ENCODE measurements at places on chromosomes 16 and 17.
A peak's percentile ranks its signal among the peaks of the same experiment; 100 is the strongest.

GRCh38 chr16:22948603-22949368 lies 134.8 kb downstream of the HS3ST2 start:
- DNase-seq: peak; percentile 52

DNA sequence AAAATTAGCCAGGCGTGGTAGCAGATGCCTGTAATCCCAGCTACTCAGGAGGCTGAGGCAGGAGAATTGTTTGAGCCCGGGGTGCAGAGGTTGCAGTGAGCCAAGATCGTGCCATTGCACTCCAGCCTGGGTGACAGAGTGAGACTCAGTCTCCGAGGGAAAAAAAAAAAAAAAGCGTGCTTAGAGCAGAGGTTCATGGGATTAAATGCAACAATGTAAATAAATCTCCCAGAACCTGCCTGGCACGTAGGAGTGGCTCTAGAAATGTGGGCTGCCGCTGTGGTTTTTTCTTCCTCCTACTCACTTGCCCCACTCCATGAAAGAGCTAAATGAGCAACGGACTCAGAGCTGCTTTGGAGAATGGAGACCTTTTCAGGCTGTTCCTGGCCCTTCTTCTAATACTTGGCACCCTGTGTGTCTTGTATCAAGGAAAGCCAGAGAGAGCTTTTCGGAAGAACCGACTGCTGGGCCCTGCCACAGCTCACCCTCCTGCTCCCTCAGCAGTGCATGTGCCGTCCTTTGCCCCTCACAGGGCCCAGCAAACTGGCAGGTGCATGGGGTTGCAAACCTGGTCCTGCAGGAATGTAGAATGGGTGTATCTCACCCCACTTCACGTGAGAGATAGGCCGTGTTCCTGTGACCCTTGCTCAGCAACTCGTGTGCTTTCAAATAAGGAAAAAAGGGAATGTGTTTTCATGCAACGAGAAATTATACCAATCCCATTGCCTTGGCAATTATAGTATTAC lies 52.0 kb downstream of the LDHD start:
- no peak for DNase-seq

- no peak for DNase-seq
Observed at GRCh38 chr17:41284546-41284945, 9.0 kb downstream of the KRTAP9-7 start.

- no peak for DNase-seq
Observed at GRCh38 chr17:83002118-83002805, 77.1 kb upstream of the METRNL start.

GRCh38 chr17:75006653-75007052 lies 5.8 kb upstream of the MRPL58 start:
- DNase-seq: no peak

- DNase-seq: no peak
Observed at GRCh38 chr17:30243568-30243967, 8.1 kb upstream of the SLC6A4 start.

- no peak for DNase-seq
Observed at GRCh38 chr17:60641126-60641525, 36.5 kb upstream of the BCAS3 start.

DNA sequence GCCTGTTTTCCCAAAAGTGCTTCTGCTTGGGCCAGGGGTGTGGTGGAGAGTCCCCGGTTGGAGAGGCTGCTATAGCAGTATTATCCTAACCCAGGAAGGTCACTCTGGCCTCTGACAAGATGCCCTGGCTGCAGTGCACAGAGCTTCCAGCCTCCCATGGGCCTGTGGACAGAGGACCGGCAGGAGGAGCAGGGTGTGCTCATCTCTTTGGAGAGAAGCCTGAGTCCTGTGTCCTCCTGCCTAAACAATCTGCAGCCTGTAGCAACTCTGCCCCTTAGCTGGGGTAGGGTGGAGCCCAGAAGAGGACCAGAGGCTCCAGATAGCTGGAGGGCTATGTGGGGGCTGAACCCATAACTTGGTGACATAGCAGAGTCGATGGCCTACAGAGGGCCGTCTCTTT lies 78.0 kb downstream of the MPRIP start:
- no peak for DNase-seq

- no peak for DNase-seq
Observed at GRCh38 chr16:78579020-78579419, 479.6 kb downstream of the WWOX start.
